ENCODE measurements at places on chromosomes 4 and X.

GRCh38 chr4:140635606-140636005, 66.8 kb upstream of the UCP1 start:
- no peak for DNase-seq

DNA sequence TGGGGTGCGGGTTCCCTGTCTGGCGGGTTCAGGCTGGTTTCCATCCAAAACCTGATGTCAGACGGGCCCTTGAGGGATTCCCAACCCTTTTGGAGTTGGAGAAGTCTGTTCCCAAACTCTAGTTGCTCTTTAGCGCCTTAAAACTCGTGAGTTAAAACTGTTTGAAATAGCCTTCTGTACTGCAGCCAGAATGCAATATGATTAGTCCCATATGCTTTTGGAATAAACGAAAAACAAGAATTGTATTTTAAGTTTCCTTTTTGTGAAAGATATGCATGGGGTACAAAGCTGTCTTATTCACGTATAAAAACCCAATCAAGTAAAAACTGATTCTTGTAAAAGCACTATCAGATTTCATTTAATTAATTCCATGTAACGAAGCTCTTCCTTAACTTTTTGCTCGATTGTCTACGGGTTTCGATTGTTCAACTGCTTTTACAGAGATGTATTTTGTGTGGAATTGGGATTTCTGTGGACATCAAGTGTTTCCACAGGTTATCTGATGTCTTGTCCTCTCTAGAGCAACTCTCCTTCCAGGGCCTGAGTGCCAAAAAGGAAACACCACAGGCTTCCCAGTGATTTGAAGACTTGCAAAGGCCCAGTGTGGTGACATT, 49.5 kb downstream of the CLDN34 start:
- no peak for DNase-seq

- DNase-seq: no peak
Measured at GRCh38 chr4:85372966-85373365, 102.0 kb upstream of the ARHGAP24 start.

DNA sequence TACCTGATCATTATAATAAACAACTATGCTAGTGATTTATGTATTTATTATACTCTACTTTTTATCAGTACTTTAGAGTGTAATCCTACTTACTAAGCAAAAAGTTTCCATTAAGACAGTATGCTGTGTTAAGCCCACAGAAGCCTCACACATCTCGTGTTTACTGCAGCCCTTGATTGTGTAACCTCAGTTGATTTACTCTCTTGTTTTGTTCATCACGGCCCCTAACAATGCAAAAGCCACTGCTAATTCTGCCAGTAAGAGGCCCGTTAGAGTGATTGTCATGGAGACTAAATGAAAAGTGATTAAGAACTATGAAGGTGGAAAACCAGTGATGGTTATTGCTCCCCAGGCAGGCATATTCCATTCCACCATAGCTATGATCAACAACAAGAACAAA, 436.2 kb downstream of the SPOCK3 start:
- no peak for DNase-seq

GRCh38 chr4:173509036-173510001, 20.7 kb downstream of the HAND2 start:
- DNase-seq: no peak

DNA sequence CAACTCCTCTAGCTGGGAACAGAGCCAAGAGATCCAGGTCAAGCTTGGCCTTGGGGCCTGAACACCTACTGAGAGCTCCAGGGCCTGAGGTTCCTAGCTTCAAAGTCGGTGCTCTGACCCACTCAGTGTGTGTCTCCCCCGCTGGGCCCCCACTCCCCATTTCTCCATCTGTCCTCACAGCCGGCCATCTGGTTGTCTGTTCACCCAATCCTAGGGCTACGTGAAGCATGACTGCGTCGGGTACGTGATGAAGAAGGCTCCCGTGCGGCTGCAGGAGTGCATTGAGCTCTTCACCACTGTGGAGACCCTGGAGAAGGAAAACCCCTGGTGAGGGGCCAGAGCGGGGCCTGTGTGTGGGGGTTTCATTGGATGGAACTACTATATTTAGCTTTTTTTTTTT, 12.3 kb downstream of the USP11 start:
- no peak for DNase-seq

GRCh38 chr4:7297881-7298280, 105.5 kb downstream of the SORCS2 start:
- no peak for DNase-seq

DNA sequence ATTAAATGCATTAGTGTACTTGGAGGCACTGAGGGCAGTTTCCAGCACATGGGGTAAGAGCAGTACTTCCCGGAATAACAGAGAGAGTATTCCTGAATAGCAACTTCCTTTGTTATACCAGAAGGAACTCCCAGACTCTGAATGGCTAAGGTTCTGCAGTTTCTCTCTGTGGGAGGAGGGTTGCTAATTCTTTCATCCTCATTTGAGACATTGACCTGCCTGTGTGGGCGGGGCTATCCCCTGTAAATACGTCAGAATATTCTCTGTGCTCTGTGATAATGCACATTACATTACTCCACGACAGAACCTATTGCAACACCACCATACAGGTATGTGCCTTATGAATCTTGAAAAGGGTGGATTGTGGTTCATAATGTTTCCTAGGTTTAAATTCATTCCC, 52.7 kb downstream of the SPINK2 start:
- DNase-seq: no peak

DNA sequence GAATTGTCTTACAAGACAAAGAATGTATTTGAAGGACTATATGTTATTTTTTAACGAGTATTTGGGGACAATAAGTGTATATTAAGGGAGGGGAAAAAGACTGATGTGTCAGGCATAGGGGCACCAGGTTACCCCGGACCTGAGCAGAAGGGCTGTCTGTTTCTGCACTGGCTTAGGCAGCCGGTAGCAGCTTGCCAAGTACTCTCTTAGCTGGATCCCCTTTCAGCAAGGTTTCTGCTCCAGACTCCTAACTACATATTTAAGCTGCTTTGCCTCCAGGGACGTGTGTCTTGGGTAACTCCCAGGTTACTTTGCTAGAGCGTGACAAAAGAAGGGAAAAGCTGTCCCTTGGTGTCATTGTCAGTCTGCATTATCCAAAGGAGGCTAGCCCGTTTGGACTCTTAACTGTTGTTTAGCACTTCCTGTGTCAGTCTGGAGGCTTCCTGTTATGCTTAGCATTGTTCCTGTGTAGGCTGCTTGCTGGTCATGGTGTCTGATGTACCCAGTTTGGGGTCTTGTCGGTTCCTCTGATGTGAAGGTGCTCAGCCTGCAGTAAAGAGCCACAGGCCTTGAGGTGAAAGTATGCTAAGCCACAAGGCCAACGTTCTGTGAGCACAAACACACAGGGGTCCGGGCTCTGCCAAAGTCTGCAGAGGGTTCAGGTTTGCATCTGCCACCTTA, 11.6 kb downstream of the CXCR3 start:
- DNase-seq: no peak

- no peak for DNase-seq
Measured at GRCh38 chr4:96016634-96017299, 176.9 kb downstream of the PDHA2 start.

- no peak for DNase-seq
Measured at GRCh38 chr4:68070302-68070701, 59.4 kb downstream of the TMPRSS11F start.

- DNase-seq: no peak
Measured at GRCh38 chr4:165738571-165738970, 134.5 kb upstream of the TLL1 start.

DNA sequence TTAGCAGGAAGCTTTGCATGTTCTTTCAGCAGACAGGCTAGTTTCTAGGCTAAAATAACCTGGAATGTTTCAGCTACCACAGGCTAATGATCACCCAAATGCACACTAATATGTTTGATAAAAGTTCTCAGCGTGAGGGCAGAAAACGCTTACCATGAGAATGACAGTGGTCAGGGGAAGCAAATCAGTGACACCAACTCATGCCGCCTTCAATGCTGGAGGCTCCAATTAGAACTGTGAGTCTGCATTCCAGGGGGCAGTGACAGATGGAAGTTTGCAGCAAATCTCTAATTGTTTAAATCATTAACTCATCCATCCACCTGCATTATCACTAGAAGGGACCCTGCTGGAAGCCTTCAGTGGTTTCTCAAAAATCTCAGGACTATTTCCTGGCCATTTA, 43.2 kb downstream of the ANOS1 start:
- no peak for DNase-seq

GRCh38 chrX:16885628-16886027, 15.5 kb upstream of the RBBP7 start:
- no peak for DNase-seq

All from bone marrow (tissue), 2 donors.